ENCODE measurements at places on chromosomes 6 and 20. TPM values are rescaled to one million over a fixed set of nuclear protein-coding genes. Genes with fewer than 3 reads are reported as not detected.

- no peak for DNase-seq
These were observed 298.3 kb upstream of the SASH1 start for GRCh38 chr6:148044261-148044751.

CALHM6 gene
- polyA plus RNA-seq, result not detected

DNA sequence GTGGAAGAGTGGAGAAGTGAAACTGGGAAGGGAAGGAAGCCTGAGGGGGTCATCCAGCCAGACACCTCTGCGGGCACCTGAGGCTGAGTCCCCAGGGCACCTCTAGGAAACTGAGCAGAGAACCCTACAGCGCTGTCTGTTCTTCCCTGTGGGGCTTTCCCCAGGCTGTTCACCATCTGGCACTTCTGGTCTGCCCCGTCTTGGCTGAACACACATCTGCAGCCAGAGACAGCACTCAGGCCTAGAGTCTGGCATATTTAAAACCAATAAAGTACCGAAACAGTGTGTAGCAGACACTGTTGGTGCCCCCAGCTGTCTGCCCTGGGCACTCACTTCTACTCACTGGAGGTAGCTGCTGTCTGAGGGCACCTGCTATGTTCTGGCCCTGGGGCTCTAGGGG is 9.4 kb upstream of the ARFGEF2 start:
- no peak for DNase-seq

TSBP1 gene
- not detected for polyA plus RNA-seq

DNA sequence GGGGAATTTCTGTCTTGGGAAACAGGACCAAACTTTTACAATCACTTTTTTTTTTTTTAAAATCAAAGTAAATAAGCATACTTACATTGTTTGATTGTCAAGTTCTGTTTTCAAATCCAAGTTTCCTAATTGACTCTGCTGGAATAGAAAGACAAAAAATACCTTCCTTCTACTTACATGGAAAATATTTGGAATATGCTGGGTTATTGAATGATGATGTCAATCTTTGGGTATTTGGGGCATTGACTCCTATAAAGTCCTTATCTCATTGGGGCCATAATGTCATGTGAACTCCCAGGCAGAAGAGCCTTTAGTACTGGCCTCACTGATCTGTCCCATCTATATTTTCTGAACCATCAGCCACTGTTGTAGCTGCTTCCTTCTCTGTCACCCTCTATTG is 122.6 kb upstream of the NOX3 start:
- no peak for DNase-seq

DNA sequence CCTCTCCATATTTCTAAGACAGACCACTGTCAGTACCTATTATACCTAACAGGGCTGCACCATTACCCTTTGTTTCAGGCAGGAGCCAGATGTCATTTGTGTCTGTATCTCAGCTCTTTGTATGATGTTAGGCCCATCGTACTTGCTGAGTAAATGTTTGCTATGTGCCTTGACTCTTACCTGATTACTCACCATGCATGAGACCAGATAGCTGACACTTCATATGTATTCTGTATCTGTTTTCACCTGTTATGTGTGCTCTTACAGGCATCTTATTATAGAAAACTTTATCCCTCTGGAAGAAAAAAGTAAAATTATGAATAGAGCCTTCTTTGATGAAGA is 31.7 kb upstream of the ASXL1 start:
- DNase-seq, result no peak

- DNase-seq, result no peak
These were observed 126.2 kb upstream of the EDN1 start for GRCh38 chr6:12163744-12164507.

GRCh38 chr20:4677846-4678245 is 43.9 kb upstream of the PRND start:
- DNase-seq, result no peak

MYBL2 gene
- polyA plus RNA-seq, result 59.5 TPM

DNA sequence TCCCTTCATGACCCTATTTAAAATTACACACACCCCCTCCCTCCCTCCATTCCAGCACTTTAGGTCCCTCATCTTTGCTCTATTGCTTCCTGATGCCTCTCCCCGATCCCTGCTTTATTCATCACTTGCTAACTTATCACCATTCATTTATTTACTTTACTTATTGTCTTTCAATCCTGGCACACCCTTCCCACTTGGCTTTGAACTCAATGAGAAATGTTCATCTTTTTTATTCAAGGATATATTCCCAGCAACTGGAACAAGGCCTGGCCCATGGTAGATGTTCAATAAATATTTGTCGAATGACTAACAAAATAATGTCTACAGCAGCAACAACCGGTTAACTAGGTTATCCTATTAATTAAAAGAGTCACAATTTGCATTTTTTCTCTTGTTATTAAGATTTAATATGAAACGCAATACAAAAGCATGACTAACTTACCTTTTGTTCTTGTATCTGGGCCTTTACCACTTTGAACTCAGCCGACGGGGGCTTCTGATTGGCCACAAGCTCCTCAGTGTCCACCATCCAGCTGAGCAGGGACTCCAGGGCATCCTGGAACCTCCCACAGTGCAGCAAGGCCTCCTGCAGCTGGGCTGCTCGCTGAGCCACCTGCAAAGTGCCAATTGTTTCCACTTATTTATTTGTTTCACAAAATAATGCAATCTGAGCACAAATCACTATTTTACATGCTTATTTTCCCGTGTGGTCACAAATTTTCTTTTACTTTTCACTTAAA is 107.8 kb downstream of the DST start:
- DNase-seq, result no peak

DNA sequence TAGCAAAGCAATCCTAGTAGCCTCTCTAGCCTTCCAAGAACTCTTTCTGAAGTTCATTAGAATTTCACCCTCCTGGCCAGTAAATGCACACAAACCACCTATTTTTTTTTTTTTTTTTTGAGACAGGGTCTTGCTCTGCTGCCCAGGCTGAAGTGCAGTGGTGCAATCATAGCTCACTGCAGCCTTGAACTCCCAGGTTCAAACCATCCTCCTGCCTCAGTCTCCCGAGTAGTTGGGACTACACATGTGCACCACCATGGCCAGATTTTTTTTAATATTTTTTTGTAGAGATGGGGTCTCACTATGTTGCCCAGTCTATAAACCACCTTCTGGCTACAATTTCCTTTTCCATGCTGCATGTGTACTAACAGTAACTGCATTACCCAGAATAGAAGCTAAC is 301.3 kb downstream of the ZNF217 start:
- DNase-seq, result no peak

SLC26A8 gene
- polyA plus RNA-seq, result not detected

- DNase-seq, result peak; percentile 8
These were observed 3.8 kb upstream of the LPA start for GRCh38 chr6:160667639-160668481.

DNA sequence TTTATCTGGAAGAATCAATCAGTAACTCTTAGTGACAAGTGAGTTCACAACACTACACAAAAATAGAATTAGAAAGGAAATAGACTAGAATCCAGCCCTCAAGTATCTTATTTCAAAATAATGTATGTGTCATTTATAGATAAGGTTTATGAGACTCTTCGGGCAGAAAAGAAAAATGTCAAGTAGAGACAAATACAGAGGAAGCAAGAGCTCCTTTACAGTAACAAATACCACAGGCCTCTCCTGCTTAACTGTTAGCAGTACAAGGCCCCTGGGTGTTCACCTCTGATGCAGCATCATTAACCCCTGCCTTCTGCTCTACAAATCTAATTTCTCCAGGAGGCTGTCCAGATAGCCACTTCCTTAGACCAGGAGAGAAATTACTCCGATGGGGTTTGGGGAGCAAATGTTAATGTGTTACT is 76.7 kb downstream of the UBE3D start:
- no peak for DNase-seq

DNA sequence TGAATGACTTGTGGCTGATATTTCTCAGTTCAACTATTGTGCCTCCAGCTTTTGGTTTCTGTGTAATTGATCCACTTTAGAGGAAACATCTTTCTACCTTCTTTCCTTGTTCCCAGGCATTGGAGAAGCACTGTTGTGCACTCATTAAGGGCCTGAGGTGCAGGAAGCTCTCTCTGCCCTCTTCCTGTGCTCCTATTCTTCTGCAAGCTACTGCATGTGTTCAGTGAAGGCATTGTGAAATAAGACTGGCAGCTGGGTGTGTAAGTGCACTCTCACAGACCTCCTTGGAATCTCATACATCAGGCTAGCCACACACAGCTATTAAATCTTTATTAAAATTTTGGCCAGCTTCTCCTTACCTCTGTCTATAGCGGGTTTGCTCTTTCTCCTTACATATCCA is 177.8 kb downstream of the OGFRL1 start:
- DNase-seq, result no peak

DNA sequence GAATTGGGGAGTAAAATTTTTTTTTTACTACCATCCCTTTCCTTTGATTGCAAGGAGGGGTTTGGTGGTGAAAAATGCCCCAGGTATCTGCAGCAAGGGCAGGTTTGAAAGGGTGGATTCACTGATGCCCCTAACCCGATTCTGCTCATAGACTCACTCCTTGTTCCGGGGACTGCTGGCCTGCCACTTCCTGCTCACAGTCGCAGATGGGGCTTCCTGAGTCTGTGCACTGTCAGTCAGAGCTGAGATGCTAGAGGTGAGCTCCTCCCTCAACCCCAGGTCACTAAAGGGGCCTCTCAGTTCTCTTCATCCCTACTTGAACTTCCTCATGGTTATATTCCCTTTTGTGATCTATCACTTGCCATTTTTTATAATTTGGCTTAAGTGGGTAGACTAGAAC is 357.9 kb downstream of the FARS2 start:
- no peak for DNase-seq

DNA sequence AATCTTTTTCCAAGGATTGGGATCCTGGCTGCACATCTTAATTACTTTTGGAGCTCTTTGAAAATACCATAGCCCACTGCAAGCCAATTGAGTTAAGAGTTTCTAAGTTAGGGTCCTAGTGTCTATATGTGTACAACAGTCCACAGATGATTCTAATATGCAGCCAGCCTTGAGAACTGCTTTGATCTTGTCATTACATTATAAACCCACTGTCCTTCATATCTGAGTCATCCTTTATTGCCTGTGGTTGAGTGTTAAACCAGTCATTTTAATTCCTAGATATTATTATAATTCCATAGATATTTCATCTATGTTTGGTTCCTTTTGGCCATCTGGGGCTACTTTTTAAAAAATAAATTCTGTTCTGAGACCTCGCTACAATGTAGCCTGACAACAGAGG is 24.1 kb downstream of the MCM8 start:
- DNase-seq, result no peak

GRCh38 chr6:66336176-66336575 is 629.1 kb upstream of the EYS start:
- no peak for DNase-seq

DNA sequence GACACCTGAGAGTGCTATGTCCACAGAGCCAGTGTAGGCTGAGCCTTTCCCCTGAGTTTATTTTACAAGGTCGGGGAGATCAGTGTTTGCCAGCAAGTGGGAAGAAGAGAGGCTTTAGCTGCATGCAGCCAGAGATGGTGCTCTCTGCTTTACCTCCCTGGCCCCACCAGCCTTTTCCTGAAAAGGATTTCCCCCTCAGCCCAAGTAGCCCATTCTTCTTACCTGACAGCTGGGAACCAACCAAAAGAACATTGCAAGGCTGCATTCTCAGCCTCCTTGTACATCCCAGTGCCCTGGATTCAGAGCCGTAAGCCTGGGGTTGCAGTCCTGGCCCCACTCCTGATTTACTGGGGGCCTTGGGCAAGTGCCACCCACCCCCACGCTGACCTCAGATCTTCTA is 16.9 kb downstream of the SNPH start:
- no peak for DNase-seq

- no peak for DNase-seq
These were observed 20.2 kb downstream of the HLA-DRA start for GRCh38 chr6:32459781-32460424.

DNA sequence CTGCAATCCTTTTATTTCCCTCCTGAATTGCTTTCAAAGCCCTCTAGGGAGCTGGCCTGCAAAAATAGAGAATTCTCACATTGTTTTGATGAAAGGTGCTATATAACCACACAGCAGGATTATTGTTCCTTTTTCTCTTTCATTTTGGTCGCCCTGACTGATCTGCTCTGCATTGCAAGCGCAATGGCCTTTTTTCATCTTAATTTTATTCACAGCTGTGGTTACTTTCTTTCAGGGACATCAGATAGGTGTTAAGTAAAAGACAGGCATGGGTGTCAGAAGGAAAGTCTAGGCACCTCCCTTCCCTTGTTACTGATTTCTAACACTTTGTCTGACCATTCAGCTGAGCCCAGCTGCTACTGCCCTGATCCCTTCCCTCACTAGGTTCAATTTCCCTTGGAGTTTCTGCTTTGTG is 850.5 kb upstream of the MAP3K7 start:
- no peak for DNase-seq

DNA sequence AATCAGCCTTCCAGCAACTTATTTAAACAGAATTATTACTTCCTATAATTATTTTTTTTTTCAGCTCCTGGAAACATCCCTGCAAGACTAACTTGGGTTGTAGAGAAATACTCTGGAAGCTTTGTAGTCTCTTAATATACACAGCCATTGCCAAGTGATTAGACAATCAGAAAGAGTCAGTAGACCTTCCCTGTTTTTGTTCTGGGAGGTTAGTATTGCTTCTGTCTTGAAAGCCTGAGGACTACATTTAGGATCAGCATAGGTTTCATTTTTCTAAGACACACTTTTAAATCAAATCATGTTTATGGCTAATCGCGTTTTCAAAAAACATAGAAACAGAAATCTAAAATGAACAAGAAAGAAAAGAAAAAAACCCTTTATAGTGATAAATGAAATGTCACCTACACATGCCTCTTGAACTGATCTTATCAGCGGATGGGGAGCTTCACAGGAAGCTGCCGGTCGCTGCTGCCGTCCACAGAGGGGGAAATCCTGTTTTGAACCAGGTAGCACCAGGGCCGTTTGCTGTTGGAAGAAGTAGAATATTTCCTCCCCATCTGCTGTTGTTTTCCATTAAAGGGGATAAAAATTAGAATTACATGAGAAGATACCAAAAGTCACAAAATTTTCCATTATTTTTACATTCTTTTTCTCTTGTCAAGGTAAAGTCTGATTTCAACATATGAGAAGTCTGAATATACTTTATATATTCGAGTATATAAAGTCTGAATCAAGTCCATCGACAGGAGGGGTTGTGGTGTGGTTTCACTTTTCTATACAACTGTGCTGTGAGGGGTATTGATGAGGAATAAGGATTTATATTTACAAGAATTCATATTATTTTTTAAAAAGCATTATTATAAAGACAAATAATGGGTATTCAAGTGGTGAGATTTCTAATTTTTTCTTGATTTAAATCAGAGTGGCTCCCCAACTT is 94.6 kb downstream of the ARMC2 start:
- DNase-seq, result no peak

HDGFL1 gene
- polyA plus RNA-seq, result not detected

- DNase-seq, result no peak
These were observed 266.8 kb downstream of the CD83 start for GRCh38 chr6:14384175-14384949.
